Large intestine (tissue), 12 donors: ENCODE measurements at places on chromosomes 1 and 21.

DNA sequence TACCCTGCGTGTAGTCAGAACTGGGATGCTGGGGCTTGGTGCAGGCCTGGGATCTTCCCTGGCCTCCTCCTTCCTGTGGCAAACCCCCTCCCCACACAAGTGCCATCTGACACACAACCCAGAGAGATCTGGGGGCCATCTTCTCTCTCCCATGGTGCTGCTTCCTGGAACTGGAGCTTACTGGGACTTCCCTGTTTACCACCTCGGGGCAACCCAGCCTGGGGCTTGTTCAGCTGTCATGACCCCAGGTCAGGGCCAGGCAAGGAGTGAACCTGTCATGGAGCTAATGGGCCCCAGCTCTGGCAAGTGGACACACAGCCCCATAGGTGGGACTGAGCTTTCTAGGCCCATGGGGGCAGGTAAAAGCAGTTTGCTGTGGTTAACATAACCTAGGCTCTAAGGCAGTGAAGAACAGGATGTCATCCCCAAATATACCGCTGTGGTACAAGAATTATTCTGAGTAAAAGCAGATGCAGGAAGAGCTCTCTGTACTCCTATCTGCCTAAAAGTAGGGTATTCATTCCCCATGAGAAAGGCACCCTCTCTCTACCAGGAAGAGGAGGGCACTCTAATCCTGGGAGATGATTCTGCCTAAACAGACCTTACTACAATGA is 2.4 kb downstream of the TRIM11 start:
- DNase-seq: no peak

DNA sequence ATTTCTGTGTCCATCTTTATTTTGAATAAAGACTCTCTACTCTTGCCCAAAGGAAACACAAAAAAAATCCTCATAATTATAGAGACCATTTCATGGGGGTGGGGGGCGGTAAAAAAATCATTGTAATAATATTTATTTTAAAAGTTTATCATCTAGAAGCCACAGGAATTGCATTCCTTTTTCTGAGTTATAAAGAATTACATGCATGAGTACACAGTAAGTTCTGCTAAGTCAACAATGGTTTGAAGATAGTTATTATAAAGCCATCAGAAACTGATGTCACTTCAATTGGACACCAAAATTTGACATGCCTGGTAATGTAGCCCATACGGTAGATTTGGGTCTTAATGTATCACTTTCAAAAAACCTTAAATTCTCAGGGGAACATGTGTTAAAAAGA is 478.1 kb upstream of the NR5A2 start:
- no peak for DNase-seq

DNA sequence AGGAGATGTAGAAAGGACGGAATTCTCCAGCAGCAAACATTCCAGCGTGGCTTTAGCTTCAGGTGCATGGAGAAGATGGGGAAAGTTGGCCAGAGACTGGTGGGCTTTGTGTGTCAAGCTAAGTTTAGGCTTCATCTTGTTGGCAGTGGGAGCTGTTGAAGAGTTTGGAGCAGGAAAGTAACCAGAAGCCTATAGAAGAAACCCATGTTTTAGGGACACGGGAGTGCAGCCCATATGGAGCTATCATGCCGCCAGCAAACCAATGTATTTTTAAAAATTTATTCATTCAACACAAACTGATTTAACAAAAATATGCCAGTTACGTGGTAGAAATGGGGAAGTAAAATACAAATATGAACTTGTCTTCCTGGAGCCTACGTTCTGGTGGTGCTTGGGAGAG is 53.7 kb downstream of the ACTL8 start:
- no peak for DNase-seq

DNA sequence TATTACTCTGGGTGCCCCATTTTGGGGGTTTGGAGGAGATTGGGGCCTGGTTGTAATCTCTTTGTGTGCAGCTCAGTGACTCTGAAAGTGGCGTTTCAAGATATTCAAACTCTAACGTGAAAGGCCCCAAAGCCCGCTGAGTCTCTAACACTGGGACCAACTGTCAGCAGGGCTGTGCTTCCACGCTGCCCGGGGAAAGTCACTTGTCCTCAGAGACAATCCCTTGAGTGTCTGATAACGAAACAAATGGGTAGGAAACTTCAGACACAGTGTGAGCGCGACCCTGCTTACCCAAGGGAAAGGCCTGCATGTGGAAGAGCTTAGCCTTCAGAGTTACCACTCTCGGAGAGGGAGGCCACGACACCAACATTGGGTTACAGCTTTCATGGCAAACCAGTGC is 837 bp downstream of the UBASH3A start:
- no peak for DNase-seq

- no peak for DNase-seq
Observed at GRCh38 chr1:15100121-15100879, 53.2 kb upstream of the TMEM51 start.

- DNase-seq: no peak
Observed at GRCh38 chr1:200081151-200081968, 53.9 kb downstream of the NR5A2 start.

DNA sequence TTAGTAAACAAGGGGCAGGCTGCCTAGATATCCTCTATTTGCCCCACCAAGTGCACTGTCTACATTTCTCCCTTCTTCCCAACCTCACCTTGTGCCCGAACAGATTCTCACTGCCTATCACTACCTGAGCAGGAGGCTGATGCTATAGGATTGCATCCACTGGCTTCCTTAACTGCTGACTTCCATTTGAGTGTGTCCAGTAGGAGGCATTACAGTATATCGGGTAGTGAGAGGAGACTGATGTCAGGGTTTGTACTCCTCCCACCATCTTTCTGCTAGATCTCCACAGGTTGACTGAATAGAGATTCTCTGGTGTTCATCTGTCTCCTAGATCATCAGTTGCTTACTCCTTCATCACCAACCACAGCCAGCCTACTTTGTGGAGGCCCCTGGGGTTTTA is 796.3 kb downstream of the LRRIQ3 start:
- no peak for DNase-seq

- DNase-seq: no peak
Observed at GRCh38 chr1:60865166-60865565, 217.2 kb upstream of the NFIA start.

DNA sequence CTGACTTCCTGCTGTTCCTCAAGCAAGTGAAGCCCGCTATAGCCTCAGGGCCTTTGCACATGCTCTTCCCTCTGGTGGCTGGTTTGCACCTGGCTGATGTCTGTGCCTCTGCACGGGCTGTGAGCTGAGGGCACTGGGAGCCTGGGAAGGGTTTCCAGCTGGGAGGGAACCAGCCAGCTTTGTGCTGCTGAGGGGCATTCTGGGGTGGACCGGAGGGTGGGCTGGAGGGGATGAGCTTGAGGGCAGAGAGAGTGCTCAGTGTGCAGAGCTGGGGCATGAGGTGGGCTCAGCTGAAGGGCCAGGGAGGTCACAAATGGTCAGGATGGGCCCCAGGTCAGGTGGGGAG is 305.7 kb downstream of the MATN1 start:
- no peak for DNase-seq

DNA sequence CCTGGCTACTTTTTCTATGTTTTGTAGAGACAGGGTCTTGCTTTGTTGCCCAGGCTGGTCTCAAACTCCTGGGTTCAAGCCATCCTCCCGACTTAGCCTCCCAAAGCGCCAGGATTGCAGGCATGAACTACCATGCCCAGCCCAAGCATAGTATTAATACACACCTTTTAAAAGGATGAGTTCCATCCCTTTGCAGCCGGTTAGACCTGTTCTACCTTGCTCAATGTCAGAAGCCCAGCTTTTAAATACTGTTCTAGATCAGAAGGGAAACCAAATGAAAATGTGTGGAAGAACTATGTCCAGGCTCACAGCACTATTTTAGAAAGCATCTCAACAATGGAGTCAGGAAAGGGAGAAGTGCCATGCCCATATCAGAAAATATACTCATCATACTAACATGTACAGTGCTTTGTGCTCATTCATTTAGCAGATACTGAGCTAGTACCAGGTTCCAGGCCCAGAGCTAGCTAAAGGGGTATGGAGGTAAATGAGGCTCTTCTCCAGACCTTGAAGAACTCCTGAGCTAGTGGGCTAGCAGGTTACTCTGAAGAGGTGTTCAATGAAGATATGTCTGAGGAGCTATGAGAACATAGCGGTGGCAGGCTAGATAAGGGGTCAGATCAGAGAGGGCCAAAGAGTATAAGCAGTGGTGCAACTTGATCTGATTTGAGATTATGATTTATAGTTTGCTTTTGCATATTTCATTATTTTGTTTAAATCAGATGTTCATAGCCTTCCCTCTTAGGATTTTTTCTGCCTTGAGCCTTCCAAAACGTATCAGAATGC is 78.2 kb downstream of the RNF220 start:
- no peak for DNase-seq
